Hematopoietic multipotent progenitor cell treated with erythropoietin and hydrocortisone succinate and interleukin-3 and kit ligand, for 17 days (in vitro differentiated cells): ENCODE measurements at places on chromosomes 1 and 21.

DNA sequence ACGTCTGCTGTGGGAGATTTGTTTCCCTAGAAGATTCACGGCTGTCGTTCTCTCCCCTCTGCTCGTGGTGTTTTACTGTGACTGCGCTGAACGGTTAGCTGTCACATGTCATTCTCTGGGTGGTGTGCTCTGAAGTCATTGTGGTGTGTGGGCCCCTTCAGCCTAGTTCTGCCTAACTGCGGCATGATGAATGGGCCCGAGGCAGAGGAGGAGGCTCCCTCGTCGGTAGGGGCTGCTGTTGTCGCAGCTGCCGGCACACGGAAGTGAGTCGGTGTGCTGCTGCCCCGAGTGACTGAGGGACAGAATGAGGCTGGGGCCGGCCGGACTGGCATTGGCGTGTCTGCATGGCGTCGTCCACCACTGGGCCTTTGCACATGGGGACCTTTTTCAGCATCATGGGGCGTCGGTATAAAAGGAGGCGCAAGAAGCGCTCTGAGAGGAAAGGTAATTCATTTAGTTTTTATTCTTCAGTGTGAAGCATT, 77.9 kb downstream of the ADARB1 start:
- DNase-seq, result peak; percentile 48

- no peak for DNase-seq
Measured at GRCh38 chr1:111214884-111215283, 12.6 kb upstream of the CHI3L2 start.

GRCh38 chr21:16585896-16586295, 856.1 kb downstream of the USP25 start:
- DNase-seq, result no peak

GRCh38 chr1:245877976-245878375, 629.1 kb downstream of the SMYD3 start:
- no peak for DNase-seq

DNA sequence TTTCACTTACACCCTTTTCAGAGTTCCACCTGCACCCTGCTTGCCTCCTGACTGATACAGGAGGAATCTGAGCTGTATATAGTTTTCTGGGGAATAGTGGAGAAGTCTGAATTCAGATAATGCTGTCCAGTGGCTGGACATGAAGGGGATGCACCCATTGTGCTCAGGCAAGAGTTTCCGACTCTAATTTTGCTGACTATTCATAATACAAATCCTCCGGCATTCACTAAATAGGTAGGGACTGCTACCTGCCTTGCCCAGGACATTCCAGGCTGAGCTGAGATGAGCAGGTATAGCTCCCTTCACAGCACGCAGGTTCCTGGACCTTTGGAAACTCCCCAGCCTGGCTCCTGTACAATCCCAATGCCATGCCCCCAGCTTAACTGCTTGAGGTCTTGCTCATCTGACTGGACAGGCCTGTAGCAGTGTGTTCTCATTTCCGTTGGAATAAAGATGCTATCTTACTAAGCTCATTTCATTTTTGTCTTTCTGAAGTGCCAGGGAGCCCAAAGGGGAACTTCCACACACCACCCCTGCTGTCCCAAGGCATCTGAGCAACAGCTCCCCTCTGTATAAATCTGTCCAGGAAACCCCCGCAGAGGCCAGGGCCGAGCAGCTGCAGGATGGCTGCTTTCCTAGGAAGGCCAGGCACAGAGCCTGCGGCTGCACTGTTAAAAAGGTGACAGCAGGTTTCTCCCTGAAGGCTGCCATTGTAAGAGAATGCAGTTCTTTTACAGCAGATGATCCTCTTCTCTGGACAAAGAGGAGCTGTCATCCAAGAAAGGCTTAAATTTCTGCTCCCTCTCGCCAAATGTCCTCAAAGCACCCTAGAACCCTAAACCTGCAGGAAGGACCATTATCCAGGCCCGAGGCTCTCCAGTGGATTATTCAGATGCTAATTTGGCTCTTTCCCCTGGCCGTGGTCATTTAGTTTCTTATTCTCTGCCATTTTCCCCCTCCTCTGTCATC, 21.7 kb upstream of the VASH2 start:
- no peak for DNase-seq

- DNase-seq, result peak; percentile 42
Measured at GRCh38 chr1:229561141-229561540, 2.6 kb upstream of the ABCB10 start.

DNA sequence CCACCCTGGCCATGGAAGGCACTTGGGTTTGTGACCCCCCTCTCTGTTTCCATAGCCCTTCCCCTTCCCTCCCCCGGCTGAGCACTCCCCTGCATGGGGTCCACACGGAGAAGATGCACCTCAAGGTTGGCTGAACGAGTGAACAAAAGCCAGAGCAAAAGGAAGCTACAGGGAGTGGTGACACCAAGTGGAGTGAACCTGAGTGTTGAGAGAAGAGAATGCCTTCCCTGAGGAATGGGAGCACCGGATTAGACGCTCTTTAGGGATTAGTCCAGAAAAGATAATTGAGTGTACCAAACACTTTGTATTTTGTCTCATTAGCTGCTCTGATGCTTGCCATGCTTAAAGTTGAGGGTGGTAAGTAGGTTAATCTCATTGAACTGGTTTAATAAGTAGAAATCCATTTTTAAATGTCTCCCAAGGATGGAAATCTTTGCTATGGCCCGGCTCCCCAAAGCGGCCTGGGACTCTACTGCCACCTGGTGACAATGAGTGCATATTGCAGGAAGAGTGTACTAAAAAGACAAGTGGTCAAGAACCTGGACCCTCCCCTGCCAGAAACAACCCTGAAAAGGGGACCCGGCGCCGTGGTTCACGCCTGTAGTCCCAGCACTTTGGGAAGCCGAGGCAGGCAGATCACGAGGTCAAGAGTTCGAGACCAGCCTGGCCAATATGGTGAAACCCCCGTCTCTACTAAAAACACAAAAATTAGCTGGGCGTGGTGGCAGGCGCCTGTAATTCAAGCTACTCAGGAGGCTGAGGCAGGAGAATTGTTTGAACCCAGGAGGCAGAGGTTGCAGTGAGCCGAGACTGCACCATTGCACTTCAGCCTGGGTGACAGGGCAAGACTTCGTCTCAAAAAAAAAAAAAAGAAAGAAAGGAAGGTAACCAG, 150.6 kb upstream of the ZC3H12A start:
- DNase-seq, result peak; percentile 35

DNA sequence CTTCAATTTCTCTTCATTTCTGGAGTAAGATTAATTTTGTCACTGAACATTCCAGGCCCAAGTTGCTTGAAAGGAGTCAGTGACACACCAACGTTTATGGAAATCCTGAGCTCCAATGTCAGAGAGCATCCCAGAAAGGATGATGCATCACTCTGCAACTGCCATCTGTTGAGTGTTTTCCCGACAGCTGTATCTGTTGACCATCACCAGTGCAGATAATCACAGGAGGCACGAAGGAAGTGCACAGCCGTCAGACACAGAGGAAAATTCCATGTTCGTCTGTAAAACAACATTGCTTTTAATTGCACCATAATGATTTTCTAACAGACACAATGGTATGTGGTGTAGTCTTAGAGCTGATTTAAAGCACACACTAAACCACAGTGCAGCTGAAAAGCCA, 376.7 kb upstream of the ADGRL2 start:
- DNase-seq, result no peak

GRCh38 chr1:218409946-218410510, 64.9 kb downstream of the TGFB2 start:
- DNase-seq, result no peak

DNA sequence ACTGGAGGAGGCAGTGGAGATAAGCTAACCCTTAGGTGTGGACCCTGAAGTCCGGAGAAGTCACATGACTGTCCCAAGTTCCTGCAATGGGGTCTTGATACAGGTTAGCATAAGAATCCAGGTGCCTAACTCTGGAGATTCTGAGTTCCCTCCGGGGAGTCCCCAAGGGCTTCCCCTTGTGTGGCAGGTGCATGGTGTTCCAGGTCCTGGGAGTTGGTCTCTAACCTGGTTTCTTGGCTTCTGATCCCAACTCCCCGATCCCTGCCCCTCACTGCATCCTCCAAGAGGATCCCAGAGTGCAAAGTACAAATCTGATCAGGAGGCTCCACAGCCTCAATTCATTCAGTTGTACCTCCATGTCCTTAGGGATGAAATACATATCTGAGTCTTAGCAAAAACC, 9.3 kb upstream of the C8A start:
- DNase-seq, result no peak

DNA sequence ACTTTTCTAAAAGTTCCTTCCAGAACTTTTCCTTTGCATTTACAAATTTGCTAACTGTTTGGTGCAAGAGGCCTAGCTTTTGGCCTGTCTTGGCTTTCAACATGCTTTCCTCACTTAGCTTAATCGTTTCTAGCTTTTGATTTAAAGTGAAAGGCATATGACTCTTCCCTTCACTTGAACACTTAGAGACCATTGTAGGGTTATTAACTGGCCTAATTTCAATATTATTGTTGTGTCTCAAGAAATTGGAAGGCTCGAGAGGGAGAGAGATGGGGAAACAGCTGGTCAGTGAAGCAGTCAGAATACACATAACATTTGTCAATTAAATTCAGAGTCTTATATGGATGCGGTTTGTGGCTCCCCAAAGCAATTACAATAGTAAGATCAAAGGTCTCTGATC, 63.0 kb upstream of the MPC2 start:
- no peak for DNase-seq

DNA sequence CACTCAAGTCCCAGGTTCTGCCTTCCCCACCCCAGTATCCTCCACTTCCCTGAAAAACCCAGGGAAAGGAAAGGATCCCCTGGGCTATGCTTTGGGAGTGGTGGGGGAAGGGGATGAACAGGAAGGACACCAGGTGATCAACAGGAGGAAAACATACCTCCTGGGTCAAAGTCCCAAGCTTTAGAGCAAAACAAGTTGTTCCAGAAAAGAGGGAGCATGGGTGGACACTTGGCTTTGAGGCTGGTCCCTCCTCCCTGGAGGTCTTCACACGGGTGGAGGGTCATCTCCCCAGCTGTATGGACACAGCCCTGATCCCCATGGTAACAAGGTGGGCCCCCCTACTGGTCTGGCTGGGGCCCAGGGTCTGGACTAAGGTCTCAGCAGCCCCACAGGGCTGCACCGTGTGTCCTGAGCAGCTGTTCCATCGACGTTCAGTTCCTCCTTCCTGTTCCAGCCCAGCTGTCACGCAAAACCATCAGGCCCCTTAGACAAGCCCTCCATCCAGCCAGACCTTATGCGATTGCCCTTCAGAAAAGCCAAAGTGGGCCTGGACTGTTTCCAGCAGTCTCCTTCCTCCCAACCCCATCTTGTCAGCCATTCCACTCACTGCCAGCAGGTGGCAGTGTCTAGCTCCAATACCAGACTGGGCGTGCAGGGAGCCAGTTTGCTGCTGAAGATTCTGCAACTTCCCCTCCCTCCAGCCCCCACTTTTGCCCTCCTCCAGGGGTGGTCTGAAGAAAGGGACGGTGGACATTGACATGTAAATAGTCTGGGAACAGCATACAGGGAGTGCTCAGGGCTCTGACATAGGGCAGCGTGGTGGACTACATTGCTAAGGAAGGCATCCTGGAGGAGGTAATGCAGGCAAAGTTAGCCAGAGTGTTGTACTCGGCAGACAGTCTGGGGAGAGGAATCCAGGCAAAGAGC, 2.9 kb upstream of the PDZK1IP1 start:
- peak; percentile 95 for DNase-seq

GRCh38 chr1:179743679-179744400, 749 bp downstream of the FAM163A start:
- DNase-seq, result no peak

DNA sequence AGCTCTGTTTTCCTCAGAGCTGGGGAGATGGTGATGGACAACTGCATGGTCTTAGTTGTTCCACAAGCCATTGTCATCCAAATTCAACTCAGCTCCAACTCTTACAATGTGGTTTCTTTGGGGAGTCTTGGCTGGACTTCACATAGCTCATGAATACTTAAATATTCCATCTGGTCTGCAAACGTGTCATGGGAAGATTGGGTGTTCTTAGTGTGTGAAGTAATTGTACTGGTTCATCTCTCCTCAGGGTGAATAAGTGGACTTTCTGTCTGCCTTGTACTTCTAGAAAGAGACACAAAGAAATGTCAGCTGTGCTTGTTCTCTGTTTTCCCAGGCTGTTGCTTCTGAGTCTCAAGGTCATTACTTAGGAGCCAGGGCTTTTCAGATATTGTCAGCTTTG, 106.6 kb downstream of the VPS13D start:
- no peak for DNase-seq

- DNase-seq, result no peak
Measured at GRCh38 chr21:37759777-37760176, 156.5 kb downstream of the KCNJ6 start.
